ENCODE measurements at places on chromosomes 16 and 17. TPM values are rescaled to one million over a fixed set of nuclear protein-coding genes. Genes with fewer than 3 reads are reported as not detected.

GRCh38 chr16:89112377-89113151, 18.9 kb downstream of the ACSF3 start:
- DNase-seq, result peak; percentile 66

SLC12A3 gene
- not detected for total RNA-seq

DNA sequence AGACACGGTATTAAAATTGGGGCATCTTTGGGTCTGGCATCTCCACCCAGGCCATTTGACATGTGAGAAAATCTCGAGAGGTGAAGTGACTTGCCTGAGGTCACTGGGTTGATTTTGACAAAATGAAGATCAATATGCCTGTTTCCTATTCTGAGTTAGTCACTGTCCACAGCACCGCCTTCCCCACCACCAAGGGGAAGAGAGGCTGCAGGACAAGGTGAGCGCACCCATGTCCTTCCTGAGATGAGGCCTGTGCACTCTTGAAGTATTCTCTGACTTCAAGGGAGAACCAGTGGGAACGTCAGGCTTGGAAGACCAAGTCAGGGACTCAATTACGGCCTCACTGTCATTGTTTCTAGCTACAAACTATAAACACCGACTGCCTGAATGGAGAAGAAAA, 49.9 kb upstream of the WSB1 start:
- DNase-seq, result peak; percentile 42

DNA sequence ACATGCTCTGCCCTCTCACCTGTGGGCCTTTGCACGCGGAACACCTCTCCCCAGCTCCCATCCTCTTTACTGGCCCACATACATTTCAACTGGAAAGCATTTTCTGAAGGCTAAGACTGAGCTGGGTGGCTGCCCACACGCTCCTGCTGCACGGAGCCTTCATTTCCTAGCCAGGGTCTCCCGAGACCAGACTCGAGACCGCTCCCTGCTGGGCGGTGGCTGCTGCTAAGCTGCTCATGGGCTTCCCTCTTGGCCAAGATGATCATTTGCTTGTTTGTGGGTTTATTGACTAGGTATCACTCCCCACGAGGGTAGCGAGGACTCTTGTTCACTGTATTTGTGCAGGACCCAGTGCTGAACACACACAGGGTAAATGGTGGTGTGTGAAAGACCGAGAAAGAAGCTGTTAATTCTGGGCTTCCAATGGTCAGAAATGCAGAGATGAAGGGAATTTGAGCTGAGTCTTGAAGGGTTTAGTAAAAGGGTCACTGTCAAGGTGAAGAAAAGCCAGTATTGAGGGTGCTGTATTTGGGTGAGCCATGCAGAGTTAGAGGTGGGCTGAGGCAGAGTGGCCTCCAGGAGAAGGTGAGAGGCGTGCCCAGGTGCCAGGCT, 907 bp downstream of the TRAPPC2L start:
- DNase-seq, result peak; percentile 99

CLDN6 gene
- total RNA-seq, result under 0.01 TPM

DNA sequence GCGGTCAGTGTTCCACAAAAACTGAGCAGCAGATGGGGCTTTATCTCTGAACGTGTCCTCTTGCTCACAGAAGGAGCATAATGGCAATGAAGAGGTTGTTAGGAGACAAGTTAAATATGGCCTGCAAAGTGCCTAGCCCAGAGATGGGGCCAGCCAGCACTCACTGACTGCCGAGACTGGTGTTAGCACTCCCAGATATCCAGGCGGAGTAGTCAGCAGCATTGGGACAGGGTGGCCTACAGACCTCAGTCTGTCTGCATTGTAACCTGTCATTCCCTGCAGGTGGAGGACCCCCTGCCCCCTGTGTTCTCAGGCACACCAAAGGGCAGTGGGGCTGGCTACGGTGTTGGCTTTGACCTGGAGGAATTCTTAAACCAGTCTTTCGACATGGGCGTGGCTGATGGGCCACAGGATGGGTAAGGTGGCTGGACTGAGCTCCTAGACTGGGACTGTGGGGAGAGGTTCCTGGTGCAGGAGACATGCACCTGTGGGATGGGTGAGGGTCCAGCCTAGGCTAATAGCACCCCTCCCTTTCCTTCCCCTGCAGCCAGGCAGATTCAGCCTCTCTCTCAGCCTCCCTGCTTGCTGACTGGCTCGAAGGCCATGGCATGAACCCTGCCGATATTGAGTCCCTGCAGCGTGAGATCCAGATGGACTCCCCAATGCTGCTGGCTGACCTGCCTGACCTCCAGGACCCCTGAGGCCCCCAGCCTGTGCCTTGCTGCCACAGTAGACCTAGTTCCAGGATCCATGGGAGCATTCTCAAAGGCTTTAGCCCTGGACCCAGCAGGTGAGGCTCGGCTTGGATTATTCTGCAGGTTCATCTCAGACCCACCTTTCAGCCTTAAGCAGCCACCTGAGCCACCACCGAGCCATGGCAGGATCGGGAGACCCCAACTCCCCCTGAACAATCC, 4.2 kb downstream of the MFAP4 start:
- peak; percentile 84 for DNase-seq

EIF1 gene
- 101 TPM for total RNA-seq

- peak; percentile 70 for DNase-seq
Measured at GRCh38 chr16:56985962-56986360, 3.4 kb upstream of the NLRC5 start.

DNA sequence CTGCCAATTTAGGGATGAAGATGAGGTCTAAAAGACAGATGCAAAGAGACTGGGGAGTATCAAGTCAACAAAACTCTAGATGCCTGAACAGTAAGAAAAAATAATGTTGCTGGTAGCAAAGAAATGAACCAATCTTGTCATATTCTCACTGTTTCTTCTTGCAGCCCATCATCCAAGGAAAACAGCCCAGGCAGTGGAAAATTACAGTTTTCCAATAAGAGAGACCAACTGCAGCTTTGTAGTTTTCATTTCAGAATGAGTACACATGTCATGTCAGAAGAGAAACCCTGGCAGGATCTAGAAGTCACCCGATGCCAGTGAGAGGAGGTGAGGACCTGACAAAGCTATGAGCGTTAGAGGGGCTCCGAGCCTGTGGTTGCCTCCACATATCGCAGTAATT, 500.4 kb upstream of the PSMD7 start:
- no peak for DNase-seq

TEX19 gene
- total RNA-seq, result under 0.01 TPM

SCN4A gene
- not detected for total RNA-seq

CSH2 gene
- total RNA-seq, result not detected

DNA sequence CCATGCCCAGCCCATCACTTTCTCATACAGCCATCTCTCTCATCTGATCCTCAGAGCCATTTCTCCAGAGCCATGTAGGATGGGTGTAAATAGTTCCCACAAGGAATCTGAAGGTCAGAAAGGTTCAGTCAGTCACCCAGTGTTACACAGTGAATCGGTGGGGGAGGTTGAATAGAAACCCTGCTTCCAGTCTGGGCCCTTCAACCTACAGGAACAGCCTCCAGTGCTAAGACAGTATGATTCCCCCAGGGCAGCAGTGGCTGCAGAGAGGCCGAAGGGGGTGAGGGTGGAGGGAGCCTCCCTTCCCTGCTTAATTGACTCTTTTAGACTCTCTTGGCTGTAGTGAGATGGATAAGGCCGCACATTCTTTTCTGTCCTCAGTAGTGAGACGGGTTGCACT, 3.6 kb downstream of the WNT9B start:
- peak; percentile 81 for DNase-seq

GRCh38 chr17:38750312-38751121, 2.0 kb upstream of the PSMB3 start:
- DNase-seq, result no peak

DNA sequence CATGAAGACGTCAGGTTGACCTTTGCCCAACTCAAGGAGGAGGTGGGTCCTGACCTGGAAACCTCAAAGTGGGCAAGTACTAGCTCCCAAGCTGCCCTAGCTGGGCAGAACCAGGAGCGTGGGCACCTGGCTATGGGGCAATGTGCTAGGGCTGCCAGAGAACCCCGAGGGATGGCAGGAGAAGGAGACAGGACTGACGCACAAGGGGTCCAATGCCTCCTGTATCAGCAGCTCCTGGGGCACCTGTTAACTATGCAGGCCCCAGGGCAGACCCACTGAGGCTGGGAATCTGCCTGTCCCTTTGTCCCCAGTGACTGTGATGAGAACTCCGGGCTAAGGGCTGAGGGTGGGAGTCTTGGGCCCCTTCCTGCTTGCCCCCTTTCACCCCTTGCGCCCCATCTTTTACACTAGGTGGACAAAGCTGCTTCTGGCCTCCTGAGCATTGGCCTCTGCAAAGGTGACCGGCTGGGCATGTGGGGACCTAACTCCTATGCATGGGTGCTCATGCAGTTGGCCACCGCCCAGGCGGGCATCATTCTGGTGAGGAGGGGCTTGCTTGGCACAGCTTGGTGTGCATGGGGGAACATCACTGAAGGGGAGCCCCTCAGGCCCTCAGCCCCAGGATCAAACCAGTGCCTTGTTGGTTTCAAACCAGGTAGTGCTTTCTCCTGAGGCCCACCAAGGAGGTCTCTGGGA, 7.7 kb downstream of the CHAD start:
- no peak for DNase-seq

DNA sequence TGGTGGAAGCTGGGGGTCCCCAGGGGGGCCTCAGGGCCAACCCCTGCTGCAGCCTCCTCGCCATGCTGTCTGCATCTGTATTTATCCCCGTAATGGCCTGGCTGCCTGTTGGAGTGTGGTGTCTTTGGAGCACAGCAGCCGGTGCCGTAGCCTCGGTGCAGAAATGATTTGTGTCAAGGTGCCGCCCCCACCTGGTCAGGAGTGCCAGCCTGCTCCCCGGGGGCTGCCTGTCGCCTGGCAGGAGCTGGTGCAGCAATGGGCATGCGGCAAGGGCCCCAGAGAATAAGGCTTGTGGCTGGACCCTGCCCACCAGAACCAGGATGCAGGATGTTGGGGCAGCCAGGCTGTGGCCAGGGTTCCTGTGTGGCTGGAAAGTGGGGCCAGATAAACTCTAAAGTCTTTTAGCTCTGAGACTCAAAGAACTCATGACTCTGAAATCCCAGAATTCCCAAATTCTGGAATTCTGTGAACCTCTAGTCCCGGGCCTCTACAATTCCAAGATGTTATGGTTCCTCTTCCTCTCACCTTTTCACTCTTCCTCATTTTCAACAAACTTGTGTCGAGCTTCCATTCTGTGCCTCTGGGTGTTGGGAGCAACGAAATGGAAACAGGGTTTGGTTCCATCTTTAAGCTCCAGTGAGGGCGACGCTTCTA, 5.9 kb downstream of the CPNE2 start:
- peak; percentile 74 for DNase-seq

MAP1LC3B gene
- 62.5 TPM for total RNA-seq

GRCh38 chr16:26651464-26651863, 415.3 kb upstream of the C16orf82 start:
- DNase-seq, result no peak

CA4 gene
- total RNA-seq, result not detected

IL17C gene
- total RNA-seq, result 0.29 TPM

SDK2 gene
- under 0.01 TPM for total RNA-seq

MT3 gene
- total RNA-seq, result not detected

ATAD5 gene
- total RNA-seq, result 1.8 TPM

DNA sequence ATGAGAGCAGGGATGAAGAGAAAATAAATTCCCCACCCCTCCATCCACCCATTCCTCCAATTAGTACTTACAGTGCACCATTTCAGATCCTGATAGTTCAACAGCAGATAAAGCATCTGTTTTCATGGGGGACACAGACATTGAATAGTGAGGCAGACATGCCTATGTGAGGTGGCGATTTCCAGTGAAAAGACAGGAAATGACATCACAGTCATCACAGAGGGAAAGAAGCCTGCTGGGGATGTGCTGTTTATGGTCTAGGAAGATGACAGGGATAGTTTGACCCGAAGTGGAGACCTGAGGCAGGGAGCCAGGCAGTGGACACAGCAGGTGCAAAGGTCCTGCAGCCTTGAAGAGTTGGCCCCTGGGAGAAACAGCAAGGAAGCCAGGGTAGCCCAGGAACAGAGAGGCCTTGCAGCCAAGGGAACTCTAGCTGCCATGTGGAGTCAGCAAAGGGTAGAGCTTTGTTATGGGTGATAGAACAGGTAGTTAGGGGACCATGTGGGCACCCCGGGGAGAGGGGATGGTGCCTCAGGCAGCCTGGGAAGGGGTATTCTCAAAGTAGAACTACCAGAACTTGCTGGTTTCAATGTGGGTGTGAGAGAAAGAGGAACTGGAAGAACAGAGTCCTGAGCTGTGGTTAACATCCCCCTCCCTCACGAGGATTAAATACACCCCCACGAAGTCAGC, 256.6 kb downstream of the CPPED1 start:
- DNase-seq, result no peak

ATXN7L3 gene
- total RNA-seq, result 34.5 TPM

GRCh38 chr17:62156949-62157348, 91.9 kb upstream of the MED13 start:
- DNase-seq, result no peak

SMPD3 gene
- total RNA-seq, result 0.72 TPM

GRCh38 chr17:59405944-59406705, 74.7 kb downstream of the YPEL2 start:
- DNase-seq, result no peak

SOX8 gene
- not detected for total RNA-seq

ITGAD gene
- not detected for total RNA-seq

HP gene
- total RNA-seq, result not detected

GRCh38 chr17:62067165-62068145, 2.4 kb upstream of the MED13 start:
- DNase-seq, result no peak

- DNase-seq, result no peak
Measured at GRCh38 chr17:32871746-32872145, 5.2 kb downstream of the MYO1D start.

GJD3 gene
- total RNA-seq, result 2.7 TPM

TNP2 gene
- total RNA-seq, result not detected

DNA sequence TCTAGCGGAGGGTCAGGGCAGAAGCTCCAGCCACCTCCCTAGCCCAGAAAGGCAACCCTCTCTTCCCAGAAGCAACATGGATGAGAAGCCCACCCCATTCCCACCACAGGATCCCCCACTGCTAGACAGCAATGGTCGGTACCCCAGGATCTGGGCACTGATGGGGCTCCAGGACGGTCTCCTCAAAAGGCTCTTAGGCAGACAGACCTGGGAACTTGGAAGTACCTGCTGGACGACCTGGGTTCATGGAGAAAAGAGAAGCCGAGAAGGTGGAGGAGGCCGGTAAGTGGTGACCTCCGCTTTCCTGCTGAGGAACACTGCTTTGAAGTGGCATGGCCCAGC, 96.6 kb downstream of the TBC1D16 start:
- DNase-seq, result peak; percentile 34

GRCh38 chr17:19238167-19238505, 970 bp downstream of the EPN2 start:
- DNase-seq, result peak; percentile 93

SLC5A11 gene
- total RNA-seq, result not detected

Data from osteoblast (primary cell).